Stomach (tissue), 19 donors: ENCODE measurements at places on chromosomes 2 and 18. TPM values are rescaled to one million over a fixed set of nuclear protein-coding genes. Genes with fewer than 3 reads are reported as not detected.

The UGT1A8 gene
- total RNA-seq = not detected

GRCh38 chr2:62099050-62099449 is 96.9 kb upstream of the B3GNT2 start:
- H3K36me3 ChIP-seq = no peaks in the 10 kb centered on the region
- no peak overlapping the region for H3K27ac ChIP-seq
- H3K4me3 ChIP-seq = no peak overlapping the region

DNA sequence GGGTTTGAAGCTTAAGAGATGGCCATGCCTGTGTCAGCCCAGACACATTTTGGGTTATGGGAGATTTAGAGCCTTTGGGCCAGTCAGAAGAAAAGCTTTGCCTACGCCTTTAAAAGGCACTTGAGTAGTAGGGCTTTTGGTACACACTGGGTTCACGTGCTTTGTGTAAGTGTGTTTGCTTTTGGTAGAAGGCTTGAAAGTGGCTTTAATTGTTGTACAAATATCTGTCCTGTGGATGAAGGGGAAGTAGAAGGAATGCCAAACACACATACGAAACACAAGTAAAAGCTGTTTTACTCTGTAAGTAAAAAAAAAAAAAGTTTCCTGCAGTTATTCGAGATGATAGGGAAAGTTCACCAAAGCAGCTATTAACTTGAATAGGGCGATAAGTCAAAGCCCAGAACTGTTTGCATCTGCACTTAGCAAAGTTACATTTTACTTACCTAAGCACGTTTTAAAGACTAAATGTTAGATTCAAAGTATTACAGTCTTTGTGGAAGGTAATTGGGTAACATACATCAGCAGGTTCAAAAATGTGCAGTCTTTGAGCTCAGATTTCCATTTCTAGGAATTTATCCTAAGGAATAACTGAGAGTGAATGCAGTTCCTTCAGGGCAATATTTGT is 75.4 kb downstream of the STK25 start:
- peak overlapping the region; percentile 10 for H3K27ac ChIP-seq
- no peak for DNase-seq
- H3K4me1 ChIP-seq = no peaks in the 10 kb centered on the region
- no peak overlapping the region for H3K4me3 ChIP-seq

- no peak for DNase-seq
- H3K36me3 ChIP-seq = no peaks in the 10 kb centered on the region
- no peaks in the 10 kb centered on the region for H3K4me1 ChIP-seq
- H3K27ac ChIP-seq = no peak overlapping the region
These were observed 104.3 kb downstream of the ARL6IP6 start for GRCh38 chr2:152822676-152823075.
